ENCODE measurements at places on chromosomes 3 and 15. TPM values are rescaled to one million over a fixed set of nuclear protein-coding genes. Genes with fewer than 3 reads are reported as not detected.

- H3K4me3 ChIP-seq: peak overlapping the region; percentile 85
- peaks cover 58% of the 10 kb centered on the region for H3K27me3 ChIP-seq
- peaks cover 7% of the 10 kb centered on the region for H3K4me1 ChIP-seq
- peaks cover 2% of the 10 kb centered on the region for H3K36me3 ChIP-seq
- H3K27ac ChIP-seq: no peak overlapping the region
Observed at GRCh38 chr15:71116366-71116765, 1.1 kb downstream of the THSD4 start.

DNA sequence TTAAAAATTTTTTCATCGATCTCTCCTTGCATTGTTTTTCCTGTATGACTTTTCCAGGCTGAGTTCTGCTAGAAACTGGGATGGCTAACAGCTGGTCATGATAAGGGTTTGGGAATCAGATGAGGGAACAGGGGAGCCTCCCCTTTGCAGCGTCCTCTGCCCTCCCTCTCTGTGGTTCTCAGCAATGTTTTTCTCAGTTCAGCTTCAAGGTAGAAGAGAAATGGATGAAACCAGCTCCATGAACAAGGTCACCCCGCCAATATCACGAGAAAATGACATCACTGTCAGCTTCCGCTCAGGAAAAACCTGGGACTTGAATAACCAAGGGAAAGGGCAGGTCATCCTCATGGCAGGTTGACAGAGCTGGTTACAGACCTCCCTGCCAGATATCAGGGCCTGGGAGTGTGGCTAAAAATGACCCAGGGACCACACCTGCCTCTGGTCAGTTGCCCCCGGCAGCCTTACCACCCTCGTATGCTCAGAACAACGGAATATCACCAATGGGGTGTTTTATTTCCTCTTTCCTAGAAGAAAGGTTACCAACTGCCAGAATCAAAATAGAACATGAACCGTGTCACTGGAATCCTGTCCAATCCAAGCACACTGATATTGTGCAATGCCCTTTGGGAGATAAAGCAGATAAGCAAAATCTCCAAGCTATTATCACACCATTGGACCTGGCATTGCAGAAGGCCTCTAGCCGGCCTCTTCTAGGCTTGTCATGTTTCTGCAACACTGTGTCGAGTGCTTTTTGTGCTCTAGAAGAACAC, 26.1 kb downstream of the LSM3 start:
- peaks cover 5% of the 10 kb centered on the region for H3K36me3 ChIP-seq
- peaks cover 7% of the 10 kb centered on the region for H3K4me1 ChIP-seq
- H3K27me3 ChIP-seq: no peaks in the 10 kb centered on the region
- no peak overlapping the region for H3K4me3 ChIP-seq
- no peak for DNase-seq
- H3K27ac ChIP-seq: peak overlapping the region; percentile 45

- H3K4me1 ChIP-seq: no peaks in the 10 kb centered on the region
- no peak overlapping the region for H3K4me3 ChIP-seq
- DNase-seq: no peak
- no peaks in the 10 kb centered on the region for H3K27me3 ChIP-seq
Observed at GRCh38 chr3:140086642-140087041, 151.7 kb downstream of the CLSTN2 start.

DNA sequence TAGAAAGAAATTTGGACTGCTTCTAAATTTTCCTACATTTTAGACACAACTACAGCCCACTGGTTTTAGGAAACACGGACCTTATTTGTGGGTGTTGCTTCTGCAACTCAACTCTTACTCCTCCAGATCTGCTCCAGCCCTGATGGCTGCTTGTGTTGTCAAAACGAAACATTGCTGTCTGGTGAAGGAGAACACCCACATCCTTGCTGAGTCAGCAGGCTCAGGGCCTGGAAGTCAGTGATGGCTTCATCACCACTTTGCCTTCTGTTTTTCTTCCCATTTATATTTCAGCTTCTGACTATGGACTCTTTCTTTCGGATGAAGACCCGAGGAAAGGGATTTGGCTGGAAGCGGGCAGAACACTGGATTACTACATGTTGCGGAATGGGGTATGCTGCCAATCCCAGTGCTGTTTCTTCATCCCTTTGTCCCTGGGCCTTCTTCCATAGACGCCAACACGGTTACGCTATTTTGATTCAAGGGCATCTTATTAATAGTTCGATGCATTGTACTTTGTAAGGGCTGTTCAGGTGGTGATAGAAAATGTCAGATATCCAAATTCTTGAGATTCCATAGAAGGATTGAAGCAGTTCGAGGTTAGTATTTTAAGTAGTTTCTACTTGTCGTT, 392.6 kb upstream of the TPM1 start:
- no peaks in the 10 kb centered on the region for H3K4me1 ChIP-seq
- H3K36me3 ChIP-seq: no peaks in the 10 kb centered on the region
- H3K4me3 ChIP-seq: no peak overlapping the region
- peaks cover 27% of the 10 kb centered on the region for H3K27me3 ChIP-seq
- H3K27ac ChIP-seq: no peak overlapping the region
- DNase-seq: no peak

DNA sequence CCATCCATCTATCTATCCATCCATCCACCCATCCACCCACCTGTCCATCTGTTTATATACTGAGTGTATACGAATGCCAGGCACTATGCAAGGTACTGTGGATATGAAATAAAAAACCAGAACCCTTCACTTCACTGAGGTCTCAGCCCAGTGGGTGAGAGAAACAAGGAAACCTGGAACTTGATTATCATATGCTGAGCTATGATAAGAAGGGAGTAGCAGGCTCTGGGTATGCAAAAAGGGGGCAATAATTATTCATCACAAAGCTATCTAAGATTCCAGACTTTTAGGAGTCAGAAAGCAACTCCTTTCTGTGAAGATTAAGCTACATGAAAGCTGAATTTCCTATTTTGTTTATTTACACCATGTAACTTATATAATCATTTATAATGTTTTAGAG, 327.7 kb upstream of the IL12A start:
- no peak for DNase-seq
- H3K27me3 ChIP-seq: no peaks in the 10 kb centered on the region
- no peaks in the 10 kb centered on the region for H3K4me1 ChIP-seq
- H3K27ac ChIP-seq: no peak overlapping the region

- H3K4me1 ChIP-seq: peaks cover 3% of the 10 kb centered on the region
- no peak for DNase-seq
- peaks cover 3% of the 10 kb centered on the region for H3K36me3 ChIP-seq
- H3K27me3 ChIP-seq: peaks cover 73% of the 10 kb centered on the region
Observed at GRCh38 chr3:107897471-107898061, 193.3 kb downstream of the CD47 start.

Gene CAPN3
- total RNA-seq: 11.6 TPM

Gene ZNF501
- 1.3 TPM for total RNA-seq
